ENCODE measurements at places on chromosomes 1 and 21.

- DNase-seq: peak; percentile 60
These were observed 3.8 kb downstream of the ZNF672 start for GRCh38 chr1:248841702-248842395.

- no peak for DNase-seq
These were observed 563.0 kb upstream of the NEGR1 start for GRCh38 chr1:72845381-72845780.

GRCh38 chr1:53381790-53382401 lies 54.0 kb upstream of the LRP8 start:
- DNase-seq: no peak

DNA sequence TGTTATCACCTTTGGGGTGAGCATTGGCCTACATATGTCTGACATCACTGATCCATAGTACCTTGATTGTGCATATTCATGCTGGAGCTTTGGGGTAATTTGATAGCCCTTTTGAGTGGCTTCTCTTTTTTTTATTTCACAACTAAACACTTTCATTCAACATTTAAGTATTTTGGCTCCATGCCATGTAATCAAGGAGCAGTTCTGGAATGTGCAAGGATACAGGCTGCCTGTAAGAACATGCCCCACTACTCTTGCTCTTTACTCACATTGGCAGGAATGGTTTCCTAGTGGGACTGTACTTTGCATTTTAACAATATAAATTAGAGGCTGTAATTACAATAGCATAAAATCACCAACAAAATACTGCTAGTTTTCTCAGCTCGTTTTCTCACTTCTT lies 300.7 kb upstream of the SPAG17 start:
- no peak for DNase-seq

GRCh38 chr1:38776466-38777065 lies 83.0 kb downstream of the RRAGC start:
- DNase-seq: no peak
